Lower leg skin (tissue), 4 donors: ENCODE measurements at places on chromosomes 3 and 15. TPM values are rescaled to one million over a fixed set of nuclear protein-coding genes. Genes with fewer than 3 reads are reported as not detected.

Gene CD200R1
- total RNA-seq, result not detected

Gene LDHAL6B
- total RNA-seq, result not detected

Gene MAP6D1
- 13.4 TPM for total RNA-seq

Gene ALG1L2
- total RNA-seq, result not detected

Gene CAMP
- total RNA-seq, result not detected

- DNase-seq, result no peak
Observed at GRCh38 chr3:63067999-63068645, 192.9 kb upstream of the CADPS start.

Gene CNTN4
- 3.3 TPM for total RNA-seq

DNA sequence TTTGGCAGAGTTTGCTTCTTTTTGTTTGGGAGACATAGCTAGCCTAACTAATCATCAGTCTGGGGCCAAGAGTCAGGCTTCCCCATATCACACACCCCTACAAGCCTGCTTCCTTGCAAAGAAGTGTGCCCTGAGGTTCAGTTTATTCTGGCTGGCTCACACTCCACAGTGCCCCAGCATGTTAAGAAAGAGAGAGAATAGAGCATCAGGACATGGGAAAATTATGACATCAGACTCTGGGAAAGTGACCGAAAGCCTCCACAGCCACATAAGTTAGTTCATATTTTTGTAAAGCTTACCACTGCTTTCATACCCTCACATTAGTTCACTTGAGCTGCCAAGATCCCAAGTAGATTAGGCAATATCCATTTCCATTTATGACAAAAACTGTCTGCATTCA is 63.0 kb upstream of the CFAP161 start:
- DNase-seq, result no peak

Gene NR2E3
- total RNA-seq, result not detected

DNA sequence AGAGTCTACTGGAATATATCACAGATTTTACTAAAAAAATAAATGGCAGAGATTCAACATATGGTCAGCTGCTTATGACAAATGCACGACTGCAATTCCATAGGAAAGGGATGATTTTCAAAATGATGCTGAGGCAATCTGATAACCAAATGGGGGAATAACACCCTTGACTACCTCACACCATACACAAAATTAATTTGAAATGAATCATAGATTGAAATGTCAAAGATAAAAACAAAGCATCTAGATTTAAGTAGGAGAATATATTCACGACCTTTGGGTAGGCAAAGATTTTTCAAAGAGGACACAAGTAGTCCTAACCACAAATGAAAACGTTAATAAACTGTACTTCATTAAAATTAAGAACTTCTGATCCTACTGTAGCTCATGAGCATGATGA is 11.2 kb downstream of the SENP7 start:
- no peak for DNase-seq

GRCh38 chr15:91077029-91077428 is 23.0 kb upstream of the SV2B start:
- no peak for DNase-seq

DNA sequence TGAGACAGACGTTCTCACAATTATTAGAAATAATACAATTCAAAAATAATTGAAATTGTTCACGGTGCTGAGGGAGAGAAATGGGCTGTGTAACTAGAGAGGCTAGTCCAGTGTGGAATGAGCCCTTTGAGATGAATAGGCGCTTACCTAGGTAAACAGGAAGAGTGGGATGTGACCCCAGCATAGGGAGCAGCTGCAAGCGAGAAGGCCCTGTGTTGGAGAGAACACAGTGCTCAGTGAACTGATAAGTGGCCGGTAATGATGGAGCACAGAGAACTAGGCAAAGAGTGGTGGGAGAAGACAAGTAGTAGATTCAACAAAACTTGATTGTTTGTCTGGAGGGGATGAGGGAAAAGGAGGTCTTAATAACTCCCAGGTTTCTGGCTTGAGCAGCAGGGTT is 103.9 kb downstream of the HCN4 start:
- DNase-seq, result no peak

Gene TMIE
- total RNA-seq, result 0.46 TPM

Gene SEMA3B
- 1.1 TPM for total RNA-seq

Gene FEZF2
- total RNA-seq, result not detected
